Tibial nerve (tissue), 4 donors: ENCODE measurements at places on chromosomes 7 and 10. TPM values are rescaled to one million over a fixed set of nuclear protein-coding genes. Genes with fewer than 3 reads are reported as not detected.

Gene OGDH
- 71.7 TPM for total RNA-seq

- DNase-seq = no peak
Observed at GRCh38 chr7:3068530-3068929, 24.9 kb upstream of the CARD11 start.

Gene GPR37
- 0.60 TPM for total RNA-seq

DNA sequence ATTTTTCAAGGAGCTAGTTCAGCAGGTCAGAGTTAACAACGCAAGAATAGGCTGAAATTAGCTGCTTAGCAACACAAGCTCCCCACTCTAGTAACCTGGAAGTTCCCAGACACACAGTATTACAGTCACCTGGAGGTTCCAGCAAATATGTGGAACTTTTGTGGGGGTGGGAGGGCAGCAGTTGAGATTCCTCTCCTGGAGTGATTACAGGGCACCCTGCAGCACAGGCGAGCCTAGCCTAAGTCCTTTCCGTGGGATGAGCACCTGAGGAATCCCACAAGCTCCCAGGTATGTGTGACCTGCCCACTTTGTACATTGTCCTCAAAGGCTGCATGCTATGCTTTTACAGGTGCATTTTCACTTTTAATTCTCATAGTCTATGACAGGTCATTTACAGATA is 13.6 kb downstream of the TPK1 start:
- DNase-seq = no peak

GRCh38 chr7:116797612-116798011 is 64.8 kb upstream of the CAPZA2 start:
- no peak for DNase-seq

Gene GHRHR
- total RNA-seq = not detected

GRCh38 chr10:86752311-86752710 is 4.1 kb upstream of the BMPR1A start:
- DNase-seq = no peak

Gene TAS2R41
- total RNA-seq = not detected

Gene RBP4
- total RNA-seq = 92.0 TPM

Gene PGAM2
- total RNA-seq = 0.98 TPM

DNA sequence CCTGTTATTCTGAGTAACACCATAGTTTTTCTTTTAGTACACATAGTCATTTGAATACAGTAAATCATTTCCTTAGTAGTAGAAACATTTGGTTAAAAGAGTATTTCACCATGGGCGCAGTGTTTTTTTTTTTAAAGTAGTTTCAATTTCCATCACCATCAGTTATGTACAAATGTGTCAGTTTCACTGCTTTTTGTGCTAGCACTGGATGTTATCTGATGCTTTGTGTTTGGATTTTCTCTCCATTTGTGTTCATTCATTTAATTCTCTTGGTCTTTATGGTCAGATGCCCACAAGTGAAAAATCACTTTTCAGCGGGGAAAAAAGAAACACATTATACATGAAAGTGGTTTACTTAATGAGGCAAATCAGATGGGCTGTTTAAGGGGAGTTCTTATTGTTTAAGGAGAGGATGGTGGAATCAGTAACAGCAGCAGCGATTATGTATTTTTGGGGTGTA is 16.0 kb upstream of the HK1 start:
- DNase-seq = no peak

Gene CHRM2
- not detected for total RNA-seq

Gene ZNF503
- total RNA-seq = 10.3 TPM

Gene HNRNPF
- 136 TPM for total RNA-seq

DNA sequence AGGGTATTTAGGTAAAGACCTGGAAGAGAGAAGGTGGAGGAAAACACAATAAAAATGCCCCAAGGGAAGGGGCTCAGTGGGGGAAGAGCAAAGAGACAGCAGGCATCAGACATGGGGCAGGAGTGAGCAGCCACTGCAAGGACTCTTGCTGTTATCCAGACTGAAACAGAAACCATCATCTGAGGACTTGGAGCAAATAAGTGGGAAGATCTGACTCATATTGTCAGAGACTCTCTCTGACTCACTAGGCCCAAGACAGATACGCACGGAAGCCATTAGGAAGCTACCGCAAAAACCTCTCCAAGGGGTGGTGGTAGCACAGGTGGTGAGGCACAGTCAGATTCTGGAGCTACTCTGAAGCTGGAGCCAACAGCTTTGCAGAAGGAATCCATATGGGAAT is 110.7 kb downstream of the RNF32 start:
- DNase-seq = no peak

Gene OPN1SW
- not detected for total RNA-seq

DNA sequence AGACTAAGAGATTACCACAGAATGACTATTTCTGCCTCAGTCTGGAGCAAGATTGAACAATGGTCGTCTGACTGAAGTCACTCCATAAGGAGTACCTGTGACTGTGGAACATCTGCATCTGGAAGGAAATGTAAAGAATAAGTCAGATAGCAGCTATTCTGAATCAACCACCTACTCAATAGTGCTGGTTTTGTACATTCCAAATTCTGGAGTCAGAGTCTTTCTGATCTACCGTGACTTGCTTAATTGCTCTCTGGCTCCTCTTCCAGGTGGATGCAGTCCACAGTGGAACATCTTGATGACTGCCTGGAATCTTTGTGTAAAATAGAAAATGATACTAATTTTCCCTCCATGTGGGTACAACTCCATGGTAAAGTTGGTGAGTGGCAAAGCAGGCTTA is 156.3 kb upstream of the SEMA3C start:
- no peak for DNase-seq

Gene RAMP3
- total RNA-seq = 117 TPM

DNA sequence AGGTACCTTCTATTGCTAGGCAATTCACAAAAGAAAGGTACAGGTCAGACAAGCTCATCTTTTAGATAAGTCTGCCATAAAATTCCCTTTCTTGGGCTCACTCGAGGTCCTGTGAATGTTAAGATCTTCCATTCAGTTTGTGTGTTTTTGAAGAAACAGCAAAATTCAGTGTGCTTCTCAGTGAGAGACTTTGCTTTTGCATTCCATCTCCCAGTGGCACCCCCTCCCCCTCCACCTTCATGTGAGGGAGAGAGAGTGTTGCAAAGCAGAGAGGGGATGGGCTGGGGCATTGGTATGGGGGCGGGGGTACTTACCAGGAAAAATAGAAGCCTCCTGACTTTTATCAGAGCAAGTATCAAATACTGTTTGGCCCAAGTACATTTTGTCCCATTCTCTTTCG is 3.8 kb upstream of the TECTB start:
- DNase-seq = no peak

Gene AGR2
- not detected for total RNA-seq

- DNase-seq = no peak
Observed at GRCh38 chr7:127187740-127188139, 65.0 kb downstream of the GRM8 start.

Gene NANOS1
- total RNA-seq = 4.8 TPM

DNA sequence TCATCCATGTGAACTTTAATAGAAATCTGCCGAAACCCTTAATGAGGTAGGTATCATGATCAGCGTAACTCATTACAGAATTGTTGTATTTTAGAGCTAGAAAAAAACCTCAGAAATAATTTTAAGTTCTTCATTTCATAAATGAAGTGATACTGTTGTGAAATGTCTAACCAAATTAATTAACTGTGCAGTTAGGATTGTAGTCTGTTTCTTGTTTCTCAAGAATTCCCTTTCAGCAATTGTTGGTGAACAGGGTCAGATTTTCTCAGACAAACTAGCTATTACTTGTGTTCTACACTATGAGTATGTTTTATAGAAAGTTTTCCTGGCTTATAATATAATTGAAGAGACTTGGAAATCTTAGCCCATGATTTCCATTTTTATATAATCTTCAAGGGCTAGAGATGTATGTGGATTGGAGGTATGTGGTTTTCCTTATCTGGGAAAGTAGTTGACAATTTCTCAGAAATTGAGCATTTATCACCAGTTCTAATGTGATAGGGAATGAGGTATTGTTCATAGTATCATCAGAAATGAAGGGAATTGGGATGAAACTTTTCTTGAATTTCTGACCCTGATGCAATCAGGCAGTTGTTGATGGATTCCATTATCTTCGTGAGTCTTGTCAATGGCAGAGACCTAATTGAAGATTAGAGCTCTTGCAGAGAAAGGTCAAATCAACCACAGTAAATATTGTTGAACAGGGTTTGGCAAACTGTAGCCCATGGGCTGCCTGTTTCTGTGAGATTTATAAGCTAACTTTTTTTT is 55.0 kb downstream of the ST7 start:
- DNase-seq = no peak

DNA sequence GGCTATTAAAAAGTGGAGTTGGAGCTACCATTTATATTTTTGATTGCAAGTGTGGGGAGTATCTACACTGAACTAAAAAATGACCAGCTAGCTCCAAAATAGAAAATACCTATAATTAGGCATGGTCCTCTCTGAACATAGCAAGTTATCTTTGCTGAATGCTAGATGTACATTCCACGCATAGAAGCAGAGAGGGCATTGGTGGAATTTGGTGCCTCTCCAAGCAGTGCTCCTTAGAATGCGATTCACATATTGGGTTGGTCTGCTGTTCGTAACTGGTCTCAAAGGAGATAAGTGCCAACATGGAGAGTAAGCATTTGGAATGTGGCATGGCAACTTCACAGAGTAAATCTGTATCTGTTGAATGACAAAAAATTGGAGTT is 196.2 kb downstream of the PTN start:
- DNase-seq = no peak

Gene MEOX2
- total RNA-seq = 112 TPM

DNA sequence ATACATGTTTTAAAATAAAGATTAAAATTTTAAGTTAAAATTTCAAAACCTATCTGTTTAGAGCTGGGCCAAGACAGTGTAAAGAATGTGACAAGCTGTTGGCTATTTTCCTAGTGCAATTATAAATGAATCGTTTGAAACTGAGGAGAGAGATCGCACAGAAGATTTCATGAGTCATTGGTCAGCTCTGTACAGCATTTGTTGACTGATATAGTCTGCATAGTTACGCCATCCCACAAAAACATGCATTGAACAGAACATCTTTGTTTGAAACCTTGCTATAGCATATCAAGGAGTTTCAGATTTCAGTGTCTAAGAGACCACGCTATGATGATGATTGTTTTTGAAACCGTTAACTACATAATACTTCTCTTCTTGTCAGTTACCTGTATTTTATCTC is 1.3 kb upstream of the C10orf67 start:
- DNase-seq = no peak

DNA sequence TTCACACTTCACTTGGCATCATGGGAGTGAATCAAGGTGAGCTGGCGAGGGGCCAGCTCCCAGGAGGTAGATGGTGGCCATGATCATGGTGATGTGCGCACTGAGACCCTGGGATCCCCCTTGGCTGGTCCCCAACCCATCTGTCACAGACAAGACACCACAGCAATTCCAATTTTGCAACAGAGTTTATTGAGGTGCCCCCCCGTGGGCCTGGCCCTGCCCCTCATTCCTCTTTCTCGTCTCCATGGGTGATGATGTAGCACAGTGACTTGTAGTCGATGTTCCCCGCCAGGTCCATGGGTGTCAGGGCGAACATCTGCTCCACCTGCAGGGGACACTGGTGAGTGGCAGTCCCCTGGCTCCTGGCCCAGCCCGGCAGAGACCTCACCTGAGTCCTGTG is 2.4 kb downstream of the MYL7 start:
- no peak for DNase-seq

Gene TACC2
- total RNA-seq = 46.3 TPM

- no peak for DNase-seq
Observed at GRCh38 chr7:25148772-25149575, 23.9 kb upstream of the CYCS start.

DNA sequence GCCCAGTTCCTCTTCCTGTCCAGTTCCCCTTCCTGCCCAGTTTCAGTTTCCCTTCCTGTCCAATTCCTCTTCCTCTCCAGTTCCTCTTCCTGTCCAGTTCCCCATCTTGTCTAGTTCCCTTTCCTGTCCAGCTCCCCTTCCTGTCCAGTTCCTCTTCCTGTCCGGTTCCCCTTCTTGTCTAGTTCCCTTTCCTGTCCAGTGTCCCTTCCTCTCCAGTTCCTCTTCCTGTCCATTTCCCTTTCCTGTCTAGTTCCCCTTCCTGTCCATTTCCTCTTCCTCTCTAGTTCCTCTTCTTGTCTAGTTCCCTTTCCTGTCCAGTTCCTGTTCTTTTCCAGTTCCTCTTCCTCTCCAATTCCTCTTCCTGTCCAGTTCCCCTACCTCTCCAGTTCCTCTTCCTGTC is 68.1 kb upstream of the ADCY1 start:
- DNase-seq = no peak

Gene AKR1C8
- not detected for total RNA-seq

DNA sequence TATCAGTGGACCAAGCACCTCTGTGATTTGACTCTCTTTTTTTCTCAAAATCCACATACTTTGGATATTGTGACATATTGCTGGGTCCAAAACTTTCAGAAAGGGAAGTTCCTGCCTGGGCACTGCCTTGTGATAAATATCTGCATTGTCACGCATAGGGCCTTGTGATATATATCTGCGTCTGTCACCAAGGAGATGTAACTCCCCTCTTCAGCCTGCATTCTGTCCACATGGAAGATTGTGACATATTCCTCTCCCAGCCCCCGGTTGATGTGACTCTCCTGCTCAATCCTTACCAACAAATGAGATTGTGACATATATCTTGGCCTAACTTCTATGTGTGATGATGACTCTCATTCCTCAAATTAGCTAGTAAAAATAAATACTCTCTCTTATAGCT is 25.4 kb upstream of the ZNF107 start:
- no peak for DNase-seq

GRCh38 chr7:82141427-82141826 is 302.1 kb downstream of the CACNA2D1 start:
- no peak for DNase-seq

- no peak for DNase-seq
Observed at GRCh38 chr10:64334084-64334483, 812.9 kb downstream of the REEP3 start.

DNA sequence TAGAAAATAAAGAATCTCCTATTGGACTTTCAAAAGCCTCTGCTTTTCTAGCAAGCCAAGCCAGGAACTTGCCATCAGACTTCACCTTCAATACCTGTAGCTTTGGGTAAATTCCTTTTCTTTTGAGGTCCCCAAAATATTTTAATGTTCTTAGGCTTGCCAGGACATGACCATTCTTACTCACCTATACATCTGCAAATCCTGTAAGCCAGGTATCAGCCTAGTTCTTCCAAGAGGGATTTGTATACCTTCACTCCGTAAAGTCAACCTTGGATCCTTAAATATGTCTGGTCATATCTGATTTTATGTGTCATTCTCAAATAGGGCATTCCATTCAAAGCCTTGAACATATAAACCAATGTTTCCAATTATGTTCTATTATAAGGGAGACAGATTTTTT is 210.6 kb upstream of the CELF2 start:
- no peak for DNase-seq

Gene SORCS3
- 3.9 TPM for total RNA-seq

Gene AEBP1
- total RNA-seq = 142 TPM

Gene GSTO2
- total RNA-seq = 1.7 TPM

Gene SAP25
- 2.4 TPM for total RNA-seq

Gene FAM25G
- not detected for total RNA-seq
